ENCODE measurements at places on chromosomes 16 and 17.

- DNase-seq = no peak
These were observed 55.4 kb downstream of the NLK start for GRCh38 chr17:28097901-28098300.

GRCh38 chr16:18833707-18834505 is 32.6 kb upstream of the ARL6IP1 start:
- DNase-seq = no peak

GRCh38 chr17:29252101-29252791 is 5.6 kb downstream of the CRYBA1 start:
- peak; percentile 58 for DNase-seq

DNA sequence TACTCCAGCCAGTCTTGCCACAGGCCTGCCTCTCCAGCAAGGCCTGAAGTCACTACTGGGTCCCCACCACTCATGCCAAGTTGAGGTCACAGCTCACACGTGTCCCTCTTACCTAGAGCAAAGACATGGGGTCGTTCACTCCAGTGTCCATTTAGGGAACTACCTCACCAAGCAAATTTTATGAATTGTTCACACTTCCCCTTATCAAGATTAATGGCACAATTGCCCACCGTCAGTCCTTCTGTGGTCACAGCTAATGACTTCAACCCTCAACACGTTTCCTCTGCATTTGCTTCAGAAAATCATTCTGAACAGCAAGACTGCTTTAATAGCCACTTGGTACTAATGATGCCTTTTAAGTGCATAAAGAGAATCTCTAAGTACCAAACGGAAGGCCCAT is 14.6 kb downstream of the IRX6 start:
- DNase-seq = no peak

- no peak for DNase-seq
These were observed 22.9 kb downstream of the GNPTG start for GRCh38 chr16:1374418-1375297.

DNA sequence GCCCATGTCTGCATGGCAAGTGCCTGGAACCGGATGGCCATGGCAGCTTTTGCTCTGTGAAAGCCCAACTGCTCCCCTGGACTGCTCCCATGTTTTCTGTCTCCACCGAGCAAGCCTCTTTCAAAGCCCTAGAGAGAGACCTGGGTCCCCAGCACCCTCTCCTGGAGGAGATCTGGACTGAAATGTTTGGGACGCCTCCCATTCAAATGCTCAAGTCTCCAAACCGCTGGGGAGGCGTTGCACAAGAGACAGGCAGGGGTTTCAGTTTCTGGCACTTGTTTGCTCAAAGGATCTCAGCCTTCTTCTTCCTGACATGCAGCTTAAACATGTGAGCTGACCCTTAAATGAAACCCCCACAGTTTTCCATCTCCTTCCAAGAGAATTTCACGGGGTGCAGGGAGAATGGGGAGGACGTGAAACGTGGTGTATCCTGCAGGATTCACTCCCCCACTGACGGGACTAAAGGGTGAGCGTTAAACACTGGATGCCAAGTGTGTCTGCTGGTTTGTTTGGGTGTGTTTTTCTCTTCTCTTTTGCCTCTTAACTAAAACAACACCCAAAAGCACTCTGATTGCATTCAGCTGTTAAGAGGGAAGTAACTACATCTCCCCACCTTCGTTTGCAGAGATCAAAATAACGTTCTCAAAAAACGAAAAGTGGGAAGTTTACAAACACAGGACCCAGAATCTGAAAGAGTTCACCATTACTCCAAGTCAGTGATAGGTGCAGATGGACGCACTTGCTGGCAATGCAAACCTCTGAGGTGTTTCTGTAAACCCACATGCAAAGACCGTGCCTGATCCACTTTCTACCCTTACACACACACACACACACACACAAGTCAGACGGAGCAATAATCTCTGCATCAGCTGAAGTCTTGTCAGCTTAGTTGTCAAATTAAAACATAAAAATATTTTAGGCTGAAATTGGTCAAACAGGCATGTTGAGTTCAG is 256.9 kb downstream of the C16orf95 start:
- DNase-seq = peak; percentile 60

- DNase-seq = no peak
These were observed 16.8 kb downstream of the PRPSAP1 start for GRCh38 chr17:76336756-76337412.

DNA sequence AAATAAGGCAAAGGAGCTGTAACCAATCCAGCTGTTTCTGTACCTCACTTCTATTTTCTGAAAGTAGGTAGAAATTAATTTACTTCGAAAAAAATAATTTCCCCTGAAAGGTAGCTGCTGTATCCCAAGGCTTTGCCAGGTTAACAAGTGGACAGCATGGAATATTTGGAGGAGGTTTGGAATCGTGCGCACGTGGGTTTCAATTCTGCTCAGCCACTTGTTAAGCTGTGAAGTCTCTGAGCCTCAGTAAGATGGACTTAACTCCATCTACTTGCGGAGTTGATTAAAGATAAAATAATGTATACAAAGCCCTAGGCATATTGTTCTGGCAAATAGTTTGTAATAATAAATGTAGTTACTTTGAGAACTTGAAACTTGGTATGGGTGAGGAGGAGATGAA is 57.4 kb upstream of the LGALS9 start:
- DNase-seq = no peak

DNA sequence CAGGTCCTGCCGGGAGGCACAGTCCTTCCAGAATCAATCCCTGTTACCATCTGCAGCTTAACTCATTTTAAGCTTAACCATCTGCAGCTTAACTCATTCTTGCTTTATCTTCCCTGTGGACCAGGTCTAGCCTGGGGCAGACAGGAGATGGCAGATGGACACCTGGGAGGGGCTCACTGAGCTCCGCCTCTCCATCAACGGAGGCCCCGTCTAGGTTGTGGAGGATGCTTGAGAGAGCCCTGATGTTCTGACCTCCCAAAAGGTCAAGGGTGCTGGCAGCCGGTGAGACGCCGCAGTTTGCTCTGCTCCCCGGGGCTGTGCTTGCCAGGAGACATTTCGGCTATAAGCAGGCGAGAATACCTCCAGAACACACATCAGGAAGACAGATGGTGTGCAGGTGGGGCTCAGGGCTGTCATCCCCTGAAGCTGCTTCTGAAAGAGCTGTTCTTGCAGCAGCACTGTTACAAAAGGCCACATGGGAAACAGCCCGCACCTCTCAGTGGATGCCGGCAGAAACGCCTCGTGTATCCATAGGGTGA is 41.3 kb downstream of the BAIAP2 start:
- DNase-seq = no peak

DNA sequence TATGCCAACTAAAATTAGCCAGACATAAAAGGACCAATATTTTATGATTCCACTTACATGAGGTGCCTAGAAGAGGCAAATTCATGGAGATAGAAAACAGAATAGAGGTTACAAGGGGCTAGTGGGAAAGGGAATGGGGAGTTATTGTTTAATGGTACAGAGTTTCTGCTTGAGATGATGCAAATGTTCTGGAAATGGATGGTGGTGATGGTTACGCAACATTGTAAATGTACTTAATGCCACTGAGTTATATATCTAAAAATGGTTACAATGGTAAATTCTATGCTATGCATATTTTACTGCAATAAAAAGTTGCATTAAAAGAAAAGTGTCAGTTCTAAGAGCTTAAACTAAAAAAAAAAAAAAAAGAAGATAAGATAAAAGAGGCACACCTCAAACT is 17.9 kb downstream of the MT1X start:
- peak; percentile 51 for DNase-seq

DNA sequence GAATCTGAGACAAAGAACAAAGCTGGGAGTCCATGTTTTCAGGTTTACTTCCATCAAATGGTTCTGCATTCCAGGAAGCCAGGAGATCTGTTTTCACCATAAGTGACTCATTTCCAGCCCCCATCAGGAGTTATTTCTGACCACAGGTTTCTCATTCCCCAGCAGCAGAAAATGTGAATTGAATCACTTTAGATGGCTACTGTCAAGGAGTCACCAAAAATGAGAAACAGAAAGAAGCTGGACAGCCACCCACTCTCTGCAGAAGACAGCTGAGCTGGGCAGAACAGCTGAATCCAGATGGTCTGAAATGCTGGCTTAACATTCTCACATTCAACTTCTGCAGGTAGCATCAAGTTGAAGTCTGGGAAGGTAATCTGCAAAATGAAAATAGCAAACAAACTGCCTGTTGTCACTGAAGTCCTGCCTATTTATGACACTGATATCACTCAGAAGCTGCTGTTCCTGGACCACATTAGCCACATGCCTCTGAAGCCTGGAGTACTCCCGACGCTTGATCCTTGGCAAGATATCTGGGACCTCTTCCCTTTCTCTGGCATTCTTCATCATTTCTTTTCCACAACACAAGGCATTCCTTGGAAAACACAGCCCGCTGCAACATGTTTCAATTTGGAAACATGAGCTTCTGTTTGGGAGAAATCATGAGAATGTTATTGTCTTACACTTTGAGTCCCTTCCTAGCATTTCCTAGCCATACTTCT is 15.3 kb downstream of the CCL11 start:
- peak; percentile 42 for DNase-seq

GRCh38 chr17:15122857-15123256 is 142.3 kb downstream of the PMP22 start:
- peak; percentile 19 for DNase-seq

GRCh38 chr16:23245268-23245667 is 56.8 kb upstream of the SCNN1B start:
- no peak for DNase-seq

GRCh38 chr16:19177111-19177739 is 9.2 kb downstream of the SYT17 start:
- no peak for DNase-seq

GRCh38 chr17:17167356-17167755 is 38.8 kb downstream of the PLD6 start:
- no peak for DNase-seq

DNA sequence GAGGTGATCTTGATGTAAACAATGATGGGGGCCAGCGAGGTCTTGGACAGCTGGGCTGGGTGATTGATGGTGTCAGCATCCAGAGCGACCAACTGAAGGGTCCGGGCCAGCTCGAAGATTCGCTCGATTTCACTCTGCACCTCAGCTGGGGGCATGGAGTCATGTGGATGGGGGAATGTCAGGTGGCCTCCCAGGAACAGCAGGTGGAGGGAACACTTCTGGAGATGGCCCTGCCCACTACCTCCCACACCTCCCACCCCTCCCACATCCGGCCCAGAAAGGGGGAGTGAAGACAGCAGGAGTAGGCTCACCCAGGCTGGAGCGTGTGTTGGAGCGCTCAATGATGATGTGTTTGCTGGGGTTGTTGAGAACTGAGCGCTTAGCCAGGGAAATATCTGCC is 13.7 kb downstream of the CACNB1 start:
- DNase-seq = no peak

Data from adipocyte (in vitro differentiated cells).